T-helper 22 cell (primary cell): ENCODE measurements at places on chromosomes 11 and 22.

GRCh38 chr22:28146401-28147314, 227.6 kb upstream of the PITPNB start:
- DNase-seq = no peak

DNA sequence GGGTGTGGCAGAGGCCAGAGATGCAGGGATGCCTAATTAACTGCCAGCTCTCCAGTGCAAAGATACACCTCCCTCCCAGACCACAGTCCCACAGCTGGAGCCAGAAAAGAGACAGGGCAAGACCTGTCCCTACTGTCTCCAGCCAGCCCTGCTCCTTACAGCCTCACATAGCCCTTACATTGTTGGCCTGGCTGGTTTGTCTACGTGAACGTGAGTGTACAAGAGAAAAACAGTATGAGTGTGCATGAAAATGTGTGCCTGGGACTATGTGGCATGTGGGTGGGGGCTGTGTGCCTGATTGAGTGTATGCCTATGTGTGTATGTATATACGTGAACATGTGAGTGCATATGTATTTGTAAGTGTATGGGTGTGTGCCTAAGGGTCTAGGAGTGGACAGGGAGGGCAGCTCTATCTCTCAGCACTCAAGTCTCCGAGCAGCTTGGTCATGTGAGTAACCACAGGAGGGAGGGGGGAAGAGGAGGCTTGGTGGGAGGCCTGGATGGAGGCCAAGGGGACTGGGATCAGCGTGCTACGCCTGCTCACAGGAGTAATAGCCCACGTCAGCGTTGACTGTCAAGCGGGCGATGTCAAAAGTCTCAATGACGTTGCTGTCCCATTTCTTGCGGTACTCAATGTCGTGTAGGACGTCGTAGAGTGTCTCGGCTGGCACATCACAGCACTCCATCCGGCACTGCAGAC, 6.6 kb upstream of the ARAP1 start:
- no peak for DNase-seq

DNA sequence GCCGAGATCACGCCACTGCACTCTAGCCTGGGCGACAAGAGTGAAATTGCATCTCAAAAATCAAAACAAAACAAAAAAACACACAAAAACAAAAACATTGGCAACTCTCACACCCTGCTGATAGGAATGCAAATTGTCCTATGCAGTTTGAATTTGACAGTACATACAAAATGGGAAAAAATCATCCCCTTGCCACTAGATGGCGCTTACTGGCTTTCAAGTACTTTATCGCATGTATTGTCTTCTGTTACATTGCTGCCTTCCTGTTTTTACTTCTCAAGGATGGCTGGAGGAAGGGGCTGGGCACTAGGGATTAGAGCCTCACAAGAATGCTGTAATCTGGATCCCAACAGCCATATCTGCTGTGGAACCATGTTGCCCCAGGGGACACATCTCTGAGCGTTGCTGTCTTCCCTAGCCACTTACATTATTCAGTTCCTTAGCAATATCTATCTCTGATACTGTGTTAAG, 59.4 kb upstream of the A4GALT start:
- no peak for DNase-seq

GRCh38 chr11:112725636-112726035, 235.6 kb upstream of the NCAM1 start:
- no peak for DNase-seq

- no peak for DNase-seq
These were observed 105.7 kb upstream of the LUZP2 start for GRCh38 chr11:24391167-24391566.

DNA sequence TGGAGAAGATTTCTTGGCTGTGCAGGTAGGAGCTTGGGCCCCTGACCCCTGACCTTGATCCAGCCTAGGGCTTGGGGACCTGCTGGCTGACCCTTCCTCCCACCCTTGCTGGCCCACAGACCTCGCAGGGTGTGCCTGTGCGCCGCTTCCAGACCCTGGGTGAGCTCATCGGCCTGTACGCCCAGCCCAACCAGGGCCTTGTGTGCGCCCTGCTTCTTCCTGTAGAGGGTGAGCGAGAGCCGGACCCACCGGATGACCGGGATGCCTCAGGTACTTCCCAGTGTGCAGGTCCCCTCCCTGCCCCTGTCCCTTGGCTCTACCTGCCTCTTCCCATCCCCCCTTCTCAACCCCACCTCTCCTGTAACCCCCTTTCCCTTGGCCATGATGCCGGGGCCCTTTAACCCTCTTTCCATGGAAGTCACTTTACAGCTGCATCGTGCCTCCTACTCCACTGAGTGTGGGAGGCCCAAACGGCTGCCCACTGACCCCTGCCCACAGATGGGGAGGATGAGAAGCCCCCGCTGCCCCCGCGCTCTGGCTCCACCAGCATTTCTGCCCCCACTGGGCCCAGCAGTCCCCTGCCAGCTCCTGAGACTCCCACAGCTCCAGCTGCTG, 3.8 kb downstream of the INPPL1 start:
- no peak for DNase-seq

GRCh38 chr22:26236991-26237390, 67.7 kb downstream of the SEZ6L start:
- DNase-seq = no peak

GRCh38 chr22:41976070-41976901, 7.0 kb downstream of the SEPTIN3 start:
- peak; percentile 17 for DNase-seq

DNA sequence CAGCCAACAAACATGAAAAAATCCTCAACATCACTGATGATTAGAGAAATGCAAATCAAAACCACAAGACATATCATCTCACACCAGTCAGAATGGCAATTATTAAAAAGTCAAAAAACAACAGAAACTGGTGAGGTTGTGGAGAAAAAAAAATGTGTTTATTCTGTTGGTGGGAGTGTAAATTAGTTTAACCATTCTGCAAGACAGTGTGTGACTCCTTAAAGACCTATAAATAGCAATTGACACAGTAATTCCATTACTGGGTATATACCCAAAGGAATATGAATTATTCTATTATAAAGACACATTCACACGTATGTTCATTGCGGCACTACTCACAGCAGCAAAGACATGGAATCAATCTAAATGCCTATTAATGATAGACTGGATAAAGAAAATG, 427.3 kb upstream of the CHORDC1 start:
- no peak for DNase-seq

DNA sequence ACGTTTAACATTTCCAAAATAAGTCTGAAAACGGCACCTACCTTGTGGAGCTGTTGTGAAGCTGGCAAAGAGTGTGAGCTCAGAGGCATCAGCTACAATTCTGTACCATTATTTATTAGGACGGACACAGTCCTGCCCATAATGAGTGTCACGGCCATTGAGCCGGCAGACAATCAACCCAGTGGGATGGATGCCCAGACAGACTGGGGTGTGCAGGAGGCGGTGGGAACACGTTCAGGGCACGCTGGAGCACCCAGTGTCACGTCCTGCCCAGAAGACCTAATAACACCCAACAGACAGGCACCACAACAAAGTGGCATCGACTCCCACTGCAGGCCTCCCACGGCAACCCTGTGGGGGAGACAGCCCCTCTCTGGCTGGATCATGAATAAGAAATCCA, 34.5 kb downstream of the TPST2 start:
- DNase-seq = no peak

- DNase-seq = no peak
These were observed 53.4 kb upstream of the IGLL5 start for GRCh38 chr22:22834204-22834603.

DNA sequence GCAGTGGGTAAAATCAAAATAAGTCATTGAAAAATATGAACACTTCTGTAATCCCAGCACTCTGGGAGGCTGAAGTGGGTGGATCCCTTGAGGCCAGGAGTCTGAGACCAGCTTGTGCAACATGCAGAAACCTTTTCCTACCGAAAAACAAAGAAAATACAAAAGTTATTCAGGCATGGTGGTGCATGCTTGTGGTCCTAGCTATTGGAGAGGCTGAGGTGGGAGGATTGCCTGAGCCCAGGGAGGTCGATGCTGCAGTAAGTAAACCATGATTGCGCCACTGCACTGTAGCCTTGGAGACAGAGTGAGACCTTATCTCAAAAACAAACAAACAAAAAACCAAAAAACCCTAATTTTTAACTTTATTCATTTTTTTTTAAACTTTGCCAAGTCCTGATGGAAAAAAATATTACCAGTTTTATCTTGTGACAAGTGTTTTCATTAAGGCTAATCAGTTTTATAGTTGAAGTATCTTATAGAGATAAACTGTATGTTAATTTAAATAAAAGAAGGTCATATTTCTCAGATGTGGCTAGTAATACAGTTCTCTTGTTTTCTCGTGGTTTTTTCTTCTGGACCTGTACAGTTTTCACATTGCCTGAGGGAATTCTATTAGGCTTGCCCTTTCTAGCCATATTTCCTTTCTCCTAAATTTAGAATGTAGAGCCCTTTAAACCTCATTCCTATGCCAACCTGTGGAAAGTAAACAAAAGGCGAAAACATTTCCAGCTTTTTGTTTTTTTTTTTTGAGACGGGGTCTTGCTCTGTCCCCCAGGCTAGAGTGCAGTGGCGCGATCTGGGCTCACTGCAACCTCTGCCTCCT, 9.4 kb downstream of the HIPK3 start:
- DNase-seq = no peak

DNA sequence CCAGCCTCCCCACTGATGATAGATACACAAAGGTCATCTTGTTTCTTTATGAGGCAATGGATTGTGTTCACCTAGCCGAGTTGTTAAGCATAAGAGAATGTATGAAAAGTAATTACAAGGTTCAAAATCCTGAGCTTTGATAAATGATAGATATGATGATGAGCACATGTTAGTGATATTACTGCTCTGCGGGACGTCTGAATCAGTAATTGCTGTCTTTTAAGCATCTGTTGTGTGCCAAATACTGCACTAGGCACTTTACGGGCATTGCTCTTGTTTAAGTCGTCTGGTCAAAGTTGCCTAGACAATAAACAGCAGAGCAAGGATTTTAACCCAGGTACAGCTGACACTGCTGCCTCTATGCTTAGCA, 559 bp upstream of the RNF141 start:
- DNase-seq = no peak

DNA sequence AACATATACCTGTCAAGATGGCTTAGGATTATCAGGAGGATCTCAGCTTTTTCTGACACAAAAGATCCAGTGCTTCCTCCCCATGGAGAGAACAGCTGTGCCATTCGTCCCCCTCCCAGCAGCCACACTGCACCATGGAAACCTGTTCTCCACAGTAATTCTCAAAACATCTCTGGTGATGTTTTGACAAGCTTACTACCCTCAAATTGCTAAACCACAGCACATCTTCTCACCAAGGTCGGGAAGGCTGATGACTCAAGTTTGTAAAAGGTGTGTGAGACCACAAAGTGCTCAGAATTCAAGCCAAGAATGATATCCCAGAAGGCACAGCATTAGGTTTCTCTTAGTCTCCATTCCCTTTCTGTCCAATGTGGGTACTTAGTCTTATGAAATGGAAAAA, 3.9 kb upstream of the RAB38 start:
- no peak for DNase-seq

DNA sequence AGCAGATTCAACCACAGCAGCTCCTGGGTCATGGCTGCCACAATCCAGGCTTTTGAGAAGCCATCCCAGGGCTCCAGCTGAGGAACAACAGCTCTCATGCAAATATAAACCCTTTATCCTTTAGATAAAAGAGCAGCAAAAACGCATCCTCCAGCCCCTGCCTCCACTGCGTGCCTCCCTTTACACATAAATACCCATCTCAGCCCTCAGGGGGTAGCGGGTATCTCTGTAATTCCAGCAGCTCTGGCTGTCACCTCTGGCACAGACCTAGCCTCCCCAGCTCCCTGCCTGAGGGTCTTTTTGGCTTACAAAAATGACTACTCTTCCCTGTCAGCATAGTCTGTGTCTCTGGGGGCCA, 21.6 kb downstream of the LMO1 start:
- no peak for DNase-seq

- no peak for DNase-seq
These were observed 33.7 kb upstream of the EI24 start for GRCh38 chr11:125535585-125535984.
